Esophagus muscularis mucosa (tissue), 4 donors: ENCODE measurements at places on chromosomes 3 and 15. TPM values are rescaled to one million over a fixed set of nuclear protein-coding genes. Genes with fewer than 3 reads are reported as not detected.

The CDHR4 gene
- 0.17 TPM for total RNA-seq

The UPK1B gene
- total RNA-seq: not detected

The DPPA4 gene
- not detected for total RNA-seq

- H3K36me3 ChIP-seq: no peaks in the 10 kb centered on the region
- DNase-seq: no peak
- H3K27ac ChIP-seq: no peak overlapping the region
These were observed 38.7 kb upstream of the CCDC50 start for GRCh38 chr3:191290311-191291025.

DNA sequence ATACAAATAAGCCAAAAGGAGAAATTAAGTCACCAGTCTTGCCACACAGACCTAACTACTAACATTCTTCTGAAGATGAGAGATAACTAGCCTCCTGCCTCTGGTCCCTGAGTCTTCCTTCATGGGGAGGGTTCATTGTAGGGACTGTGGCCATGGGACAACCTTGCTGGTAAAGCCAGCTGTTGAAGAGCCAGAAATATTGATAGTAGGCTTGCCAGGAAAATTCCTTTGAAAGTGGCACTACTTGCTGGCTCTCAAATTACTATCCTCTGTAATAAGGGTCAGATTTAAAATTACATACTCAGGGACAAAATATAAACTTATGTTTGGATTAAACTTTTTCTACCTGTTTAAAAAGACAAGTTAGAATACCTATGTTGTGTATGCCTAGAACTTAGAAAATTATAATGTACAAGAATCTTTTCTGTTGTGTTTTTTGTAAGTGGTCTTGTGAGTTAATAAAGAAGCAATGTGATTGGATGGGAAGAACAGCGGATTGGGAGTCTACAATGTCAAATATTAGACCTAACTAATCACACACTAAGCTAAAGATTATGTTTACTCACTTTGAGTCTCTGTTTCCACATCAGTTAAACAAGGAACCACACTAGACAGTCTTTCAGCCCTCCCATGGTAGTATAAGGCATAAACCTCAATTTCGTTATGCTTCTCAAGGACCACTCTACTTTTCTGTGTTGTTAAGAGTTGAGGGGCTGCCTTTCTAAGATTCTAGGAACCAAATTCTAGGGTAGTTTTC lies 60.0 kb upstream of the TRIM71 start:
- no peak overlapping the region for H3K4me3 ChIP-seq
- no peak for DNase-seq
- H3K36me3 ChIP-seq: peaks cover 6% of the 10 kb centered on the region
- H3K4me1 ChIP-seq: peaks cover 8% of the 10 kb centered on the region
- no peaks in the 10 kb centered on the region for H3K27me3 ChIP-seq

The PPP1R14D gene
- not detected for total RNA-seq

- no peaks in the 10 kb centered on the region for H3K27me3 ChIP-seq
- no peak overlapping the region for H3K4me3 ChIP-seq
- H3K27ac ChIP-seq: no peak overlapping the region
- H3K4me1 ChIP-seq: no peaks in the 10 kb centered on the region
- no peaks in the 10 kb centered on the region for H3K36me3 ChIP-seq
These were observed 623.7 kb downstream of the GRM7 start for GRCh38 chr3:7484636-7485035.

The RTP1 gene
- total RNA-seq: not detected

DNA sequence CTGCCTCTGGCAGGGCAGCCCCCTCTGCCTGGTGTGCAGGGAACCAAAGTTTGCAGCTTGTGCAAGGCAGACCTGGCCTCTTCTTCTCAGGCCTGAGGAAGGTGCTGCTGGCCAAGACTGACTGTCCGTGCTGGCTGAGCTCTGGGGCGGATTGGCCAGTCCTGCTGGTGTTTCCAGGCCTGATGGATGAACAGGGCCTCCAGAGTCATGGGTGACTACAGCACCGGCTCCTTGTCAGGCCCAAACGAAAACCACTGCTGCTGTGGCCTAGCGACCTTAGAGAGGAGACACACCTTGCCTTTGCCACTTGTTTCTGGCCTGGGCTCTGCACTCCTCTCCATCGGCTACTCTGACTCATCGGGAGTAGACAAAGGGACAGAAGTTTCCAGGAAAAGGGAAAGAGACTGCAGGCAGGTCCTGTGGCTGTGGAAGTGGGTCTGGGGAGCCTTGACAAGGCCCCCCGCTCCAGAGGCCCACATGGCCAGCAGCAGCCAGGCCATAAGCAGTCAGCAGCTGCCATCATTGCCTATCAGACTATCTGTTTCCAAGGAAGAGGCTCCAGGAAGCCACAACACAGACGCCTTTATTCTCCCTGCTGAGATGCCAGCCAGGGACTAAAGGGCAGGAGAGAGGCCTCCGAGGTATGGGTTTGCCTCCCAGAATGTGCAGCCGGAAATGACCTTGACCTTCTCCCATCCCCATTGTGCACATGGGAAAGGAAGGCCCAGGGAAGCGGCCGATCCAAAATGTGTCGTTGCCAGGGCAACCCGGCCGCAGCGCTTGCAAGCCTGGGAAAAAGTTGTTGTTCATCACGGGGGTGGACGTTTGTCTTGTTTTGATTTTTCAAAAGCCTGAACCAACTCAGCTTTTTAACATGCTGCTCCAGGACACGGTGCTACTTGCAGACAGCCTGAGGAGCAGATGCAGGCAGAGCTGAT lies 160.5 kb downstream of the CHSY1 start:
- no peak for DNase-seq
- H3K4me3 ChIP-seq: no peak overlapping the region
- no peaks in the 10 kb centered on the region for H3K36me3 ChIP-seq
- H3K27ac ChIP-seq: peak overlapping the region; percentile 54
- no peaks in the 10 kb centered on the region for H3K27me3 ChIP-seq

- H3K36me3 ChIP-seq: no peaks in the 10 kb centered on the region
- H3K4me3 ChIP-seq: peak overlapping the region; percentile 74
- no peaks in the 10 kb centered on the region for H3K27me3 ChIP-seq
- peak overlapping the region; percentile 97 for H3K27ac ChIP-seq
These were observed 1.3 kb downstream of the TOP2B start for GRCh38 chr3:25663347-25663868.

The TMEM45A gene
- 9.1 TPM for total RNA-seq

The ITIH1 gene
- total RNA-seq: not detected

- H3K4me1 ChIP-seq: peaks cover 4% of the 10 kb centered on the region
- H3K4me3 ChIP-seq: no peak overlapping the region
- no peak for DNase-seq
- no peaks in the 10 kb centered on the region for H3K27me3 ChIP-seq
- no peak overlapping the region for H3K27ac ChIP-seq
These were observed 306.8 kb downstream of the TUSC7 start for GRCh38 chr3:117016378-117016777.

DNA sequence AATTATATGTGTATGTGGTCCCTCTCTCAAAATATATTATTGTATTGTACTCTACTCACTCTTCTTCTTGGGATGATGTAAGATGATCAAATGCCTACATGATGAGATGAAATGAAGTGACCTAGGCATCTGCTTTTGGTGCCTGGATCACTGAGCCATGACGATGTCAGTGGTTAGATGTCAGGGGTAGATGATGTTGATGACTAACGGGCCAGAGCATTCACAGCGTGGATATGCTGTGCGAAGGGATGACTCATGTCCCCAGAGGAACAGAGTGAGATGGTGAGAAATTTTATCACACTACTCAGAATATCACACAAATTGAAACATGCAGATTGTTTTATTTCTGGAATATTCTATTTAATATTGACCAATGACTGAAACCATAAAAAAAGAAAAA lies 233.9 kb upstream of the CADM2 start:
- no peak for DNase-seq
- H3K4me1 ChIP-seq: no peaks in the 10 kb centered on the region
- no peaks in the 10 kb centered on the region for H3K27me3 ChIP-seq
- no peak overlapping the region for H3K4me3 ChIP-seq

The CTXND1 gene
- total RNA-seq: 0.42 TPM

- H3K27me3 ChIP-seq: peaks cover 100% of the 10 kb centered on the region
- H3K36me3 ChIP-seq: no peaks in the 10 kb centered on the region
- no peak overlapping the region for H3K27ac ChIP-seq
These were observed 6.7 kb downstream of the ZIC1 start for GRCh38 chr3:147415874-147416273.
